ENCODE measurements at places on chromosomes 5 and 9.

GRCh38 chr5:169354263-169354662, 53.3 kb upstream of the SLIT3 start:
- no peak for DNase-seq

- no peak for DNase-seq
These were observed 17.0 kb upstream of the ARHGAP26 start for GRCh38 chr5:142753116-142753631.

- no peak for DNase-seq
These were observed 32.3 kb upstream of the NPM1 start for GRCh38 chr5:171355302-171355724.

GRCh38 chr5:166979307-166979895, 1312.0 kb upstream of the WWC1 start:
- DNase-seq, result no peak

DNA sequence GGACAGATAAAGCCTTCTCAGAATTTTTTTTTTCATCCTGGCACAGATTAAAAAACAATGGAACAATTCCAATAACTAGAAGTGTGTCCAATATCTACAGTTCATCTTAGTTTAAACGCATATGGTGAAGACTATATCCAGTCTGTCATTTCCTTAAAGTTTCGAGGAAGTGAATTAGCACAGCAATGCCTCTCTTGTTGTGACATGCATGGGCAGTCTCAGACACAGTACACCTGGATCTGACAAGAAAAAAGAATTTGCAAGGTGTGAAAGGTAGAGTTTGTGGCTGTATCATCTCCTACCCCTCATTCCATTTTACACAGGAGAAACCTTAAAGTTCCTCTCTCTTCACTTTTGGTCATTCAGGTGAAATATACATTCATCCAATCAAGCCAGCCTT, 100.6 kb upstream of the ADAMTS19 start:
- no peak for DNase-seq

DNA sequence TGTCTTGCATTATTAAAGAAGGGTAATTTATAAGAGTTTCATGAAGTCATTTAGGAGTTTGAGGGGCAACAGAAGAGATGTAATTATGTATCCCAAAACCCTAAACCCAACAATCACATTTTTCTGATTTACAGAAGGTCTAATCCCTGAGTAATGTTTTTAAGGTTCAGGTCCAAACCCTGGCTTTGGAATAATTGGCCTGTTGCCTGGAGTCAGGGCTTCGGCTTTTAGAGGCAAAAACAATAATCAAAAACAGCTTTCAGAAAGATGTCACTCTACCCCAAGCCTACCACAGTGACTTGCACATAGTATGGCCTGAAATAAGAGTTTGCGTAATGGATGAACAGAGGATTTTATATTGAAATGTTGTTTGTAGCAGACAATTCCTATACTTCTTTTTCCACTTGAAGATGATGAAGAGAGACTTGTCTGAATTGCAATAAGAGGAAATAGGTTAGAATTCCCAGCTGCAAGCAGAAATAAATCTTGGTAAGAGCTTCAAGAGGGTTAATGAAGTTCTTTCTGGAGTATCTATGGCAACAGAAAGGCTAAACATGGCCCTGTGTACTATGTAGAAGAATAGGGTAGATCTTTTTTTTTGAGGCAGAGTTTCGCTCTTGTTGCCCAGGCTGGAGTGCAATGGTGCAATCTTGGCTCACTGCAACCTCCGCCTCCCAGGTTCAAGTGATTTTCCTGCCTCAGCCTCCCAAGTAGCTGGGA, 152.0 kb downstream of the GPBP1 start:
- no peak for DNase-seq

GRCh38 chr5:103456476-103456875, 106.1 kb downstream of the NUDT12 start:
- DNase-seq, result no peak

GRCh38 chr5:130939059-130939458, 226.0 kb downstream of the HINT1 start:
- DNase-seq, result no peak

DNA sequence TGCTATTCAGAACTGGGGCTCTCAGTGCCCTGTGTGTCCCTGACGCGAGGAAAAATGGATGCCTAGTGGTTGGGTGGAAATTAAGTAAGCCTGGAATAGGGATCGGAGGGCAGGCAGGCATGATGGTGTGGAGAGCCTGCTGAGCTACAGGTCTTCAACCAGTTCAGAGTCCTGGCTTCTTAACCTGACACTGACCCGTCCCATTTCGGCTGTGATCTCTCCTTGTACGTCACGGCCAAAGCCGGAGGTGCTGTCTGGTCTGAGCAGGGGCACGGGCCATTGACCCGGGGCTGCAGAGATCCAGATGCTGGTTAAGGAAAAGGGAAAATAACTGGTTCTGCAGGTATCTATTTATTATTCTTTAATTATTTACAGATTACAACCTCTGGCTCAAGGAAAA, 27.9 kb downstream of the RHOBTB3 start:
- no peak for DNase-seq

- peak; percentile 35 for DNase-seq
These were observed 222.6 kb downstream of the MEF2C start for GRCh38 chr5:88660264-88660946.

GRCh38 chr9:125889112-125889475, 141.9 kb downstream of the PBX3 start:
- DNase-seq, result no peak

- no peak for DNase-seq
These were observed 52.4 kb downstream of the AHRR start for GRCh38 chr5:373710-374602.

DNA sequence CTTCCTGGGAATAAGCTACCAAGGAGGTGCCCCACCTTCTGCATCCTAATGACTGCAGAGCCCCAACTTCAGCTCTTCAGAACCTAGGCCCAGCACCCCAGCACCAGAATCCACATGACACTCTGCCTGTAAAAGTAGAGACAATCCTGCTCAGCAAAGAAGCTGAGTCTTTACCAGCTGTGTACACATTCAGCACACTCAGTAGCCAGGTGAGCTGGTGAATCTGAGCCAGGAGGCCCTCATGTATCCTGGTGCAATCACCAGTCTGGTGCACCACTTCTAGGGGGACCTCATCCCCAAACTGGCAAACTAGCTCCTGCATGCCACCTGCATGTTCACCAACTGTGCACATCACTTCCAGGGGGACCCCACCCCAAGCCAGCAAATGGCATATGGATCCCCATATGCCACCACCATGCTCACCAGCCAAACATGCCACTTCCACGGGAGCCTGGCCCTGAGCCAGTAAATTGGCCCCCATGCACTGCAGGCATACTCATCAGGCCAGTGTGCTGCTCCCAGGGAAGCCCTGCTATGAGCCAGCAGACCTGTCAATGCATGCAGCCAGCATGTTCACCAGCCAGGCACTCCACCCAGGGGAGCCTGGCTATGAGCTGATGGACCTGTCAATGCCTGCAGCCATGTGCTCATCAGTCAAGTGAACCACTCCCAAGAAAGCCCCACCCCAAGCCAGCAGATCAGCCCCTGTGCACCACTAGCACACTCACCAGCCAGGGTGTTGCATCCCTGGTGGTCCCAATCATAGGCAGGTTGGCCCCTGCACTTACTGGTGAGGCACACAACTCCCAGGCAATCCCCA, 15.6 kb upstream of the BTNL9 start:
- DNase-seq, result no peak

DNA sequence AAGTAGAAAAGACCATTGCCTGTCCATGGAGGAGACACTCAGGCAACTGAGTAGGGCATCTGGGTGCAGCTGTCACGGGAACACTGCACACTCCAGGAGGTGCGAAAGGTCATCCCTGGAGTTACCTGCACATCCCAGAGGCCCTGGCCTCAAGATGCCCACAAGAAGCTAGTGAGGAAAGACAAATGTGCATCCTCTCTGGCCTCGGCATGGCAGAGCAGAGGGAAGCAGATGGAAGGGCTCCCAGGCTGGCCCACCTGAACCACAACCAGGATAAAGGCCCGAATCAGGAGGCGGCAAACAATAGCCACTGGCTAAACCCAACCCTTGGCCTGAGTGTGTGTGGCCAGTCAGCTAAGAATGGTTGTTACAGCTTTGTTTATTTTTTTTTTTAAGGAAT, 231.7 kb downstream of the SYK start:
- no peak for DNase-seq

DNA sequence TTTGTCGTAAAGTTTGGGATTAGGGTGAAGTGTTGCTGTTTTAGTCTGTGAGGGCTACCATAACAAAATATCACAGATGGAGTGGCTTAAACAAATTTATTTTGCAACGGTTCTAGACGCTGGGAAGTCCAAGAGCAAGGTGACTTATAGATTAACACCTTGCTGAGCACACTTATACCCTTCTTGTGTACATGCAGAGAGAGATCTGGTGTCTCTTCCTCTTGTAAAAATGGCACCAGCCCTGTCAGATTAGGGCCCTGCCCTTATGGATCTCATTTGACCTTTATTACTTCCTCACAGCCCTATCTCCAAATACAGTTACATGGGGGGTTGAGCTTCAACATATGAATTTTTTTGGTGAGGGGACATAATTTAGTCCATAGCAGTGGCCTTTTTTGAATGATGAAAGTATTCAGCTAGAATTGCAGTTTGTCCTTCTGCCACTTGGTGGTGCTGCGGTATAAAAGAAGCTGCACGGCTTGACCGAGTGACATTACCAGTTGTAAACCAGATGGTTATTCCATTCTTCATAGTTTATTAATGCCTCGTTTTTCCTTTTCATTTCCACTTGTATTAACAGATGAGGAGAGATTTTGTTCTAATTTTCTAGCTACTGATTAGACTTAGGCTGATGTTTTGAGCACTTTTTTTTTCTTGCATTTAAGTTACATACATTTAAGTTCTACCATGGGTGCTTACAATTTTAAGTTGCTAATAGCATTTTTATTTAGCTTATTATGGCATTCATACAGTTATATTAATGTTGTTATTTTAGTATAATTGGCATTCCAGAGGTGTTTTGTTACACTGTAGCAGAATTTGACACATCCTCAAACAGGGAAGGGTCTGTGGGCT, 19.4 kb downstream of the DCP2 start:
- DNase-seq, result no peak

GRCh38 chr5:137902408-137903133, 13.3 kb downstream of the PKD2L2 start:
- DNase-seq, result no peak

DNA sequence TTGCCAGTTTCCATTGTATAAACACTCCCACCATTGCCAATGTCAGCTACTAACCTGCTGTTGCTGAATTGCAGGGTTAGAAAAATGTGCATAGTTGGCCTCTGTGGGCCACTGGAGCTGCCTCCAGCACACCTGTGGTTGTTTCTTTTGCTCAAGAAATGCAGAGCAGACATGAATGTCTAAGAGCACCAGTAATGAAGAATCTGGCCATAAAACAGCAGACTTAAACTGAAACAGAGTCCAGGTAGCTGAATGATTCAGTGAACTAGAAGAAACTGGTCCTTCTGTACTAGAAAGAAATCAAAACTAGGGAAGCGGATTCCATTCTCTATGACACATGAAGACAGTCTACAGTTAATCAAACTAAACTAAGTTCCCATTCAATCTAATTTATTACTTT, 48.2 kb downstream of the NUDT12 start:
- DNase-seq, result no peak

GRCh38 chr5:77957931-77958521, 181.9 kb upstream of the TBCA start:
- DNase-seq, result no peak

GRCh38 chr5:157582731-157583620, 7.4 kb upstream of the ADAM19 start:
- DNase-seq, result no peak

GRCh38 chr9:127361561-127361960, 35.4 kb upstream of the SLC2A8 start:
- DNase-seq, result no peak

DNA sequence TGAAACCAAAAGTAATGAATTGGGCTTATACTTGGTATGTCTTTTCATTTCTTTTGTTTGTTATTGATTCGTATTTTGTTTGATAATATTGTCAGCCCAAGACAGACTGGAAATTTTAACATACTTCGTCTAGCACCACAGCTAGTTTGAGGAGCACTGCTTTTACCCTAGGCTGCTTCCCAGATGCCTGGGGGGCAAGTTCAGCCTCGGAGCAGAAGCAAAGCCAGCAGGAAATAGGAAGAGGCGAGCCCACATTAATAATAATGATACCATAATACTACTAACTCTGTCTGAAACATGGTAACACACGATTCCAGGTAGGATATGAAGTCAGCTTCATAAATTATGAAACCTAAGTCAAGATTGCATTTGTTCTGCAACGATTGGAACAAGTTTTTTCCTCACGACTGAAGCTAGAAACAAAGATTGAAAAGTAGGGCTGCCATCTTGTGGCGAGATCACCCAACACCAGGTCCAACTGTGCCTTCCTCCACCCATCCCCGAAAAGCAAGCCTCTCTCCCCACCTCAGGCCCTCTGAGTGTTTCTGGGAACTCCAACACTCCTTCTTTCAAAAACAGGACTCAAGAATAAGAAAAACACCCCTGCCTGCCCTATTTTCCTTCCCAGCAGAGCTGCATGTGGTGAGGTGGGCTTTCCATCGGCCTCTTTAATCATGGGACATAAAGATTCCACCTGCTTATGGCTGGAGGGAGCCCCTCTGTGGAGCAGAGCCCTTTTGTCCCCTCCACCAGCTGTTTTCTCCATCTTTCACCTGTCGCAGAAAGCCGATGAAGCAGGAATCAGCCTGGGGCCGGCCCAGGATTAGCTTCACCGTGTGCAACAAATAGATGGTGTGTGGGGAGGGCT, 236.4 kb downstream of the CAAP1 start:
- DNase-seq, result no peak

GRCh38 chr9:97307091-97307490, 368 bp upstream of the CCDC180 start:
- no peak for DNase-seq

DNA sequence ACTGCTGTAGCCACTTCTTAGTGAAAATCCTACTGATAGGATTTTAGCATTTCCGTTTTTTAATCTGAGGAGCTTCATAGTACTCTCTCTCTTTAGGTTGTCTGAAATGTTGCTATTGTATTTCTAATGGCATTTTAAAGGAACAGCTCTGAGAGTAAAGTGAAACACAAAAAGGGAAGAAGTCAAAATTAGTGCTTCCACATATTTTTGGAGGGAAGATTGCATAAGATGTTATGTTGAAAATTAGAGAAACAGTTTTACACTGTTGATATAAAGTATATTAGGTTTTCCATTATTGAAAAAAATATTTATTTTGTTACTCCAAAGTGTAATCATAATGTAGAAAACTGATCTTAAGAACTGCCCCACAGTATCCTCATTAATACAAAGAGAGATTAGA, 525.1 kb downstream of the TAF11L14 start:
- DNase-seq, result no peak

Measured in HS-27A (cell line).